ENCODE measurements at places on chromosomes 11 and 22.

GRCh38 chr11:68271023-68271780 is 571 bp downstream of the C11orf24 start:
- DNase-seq, result peak; percentile 78

DNA sequence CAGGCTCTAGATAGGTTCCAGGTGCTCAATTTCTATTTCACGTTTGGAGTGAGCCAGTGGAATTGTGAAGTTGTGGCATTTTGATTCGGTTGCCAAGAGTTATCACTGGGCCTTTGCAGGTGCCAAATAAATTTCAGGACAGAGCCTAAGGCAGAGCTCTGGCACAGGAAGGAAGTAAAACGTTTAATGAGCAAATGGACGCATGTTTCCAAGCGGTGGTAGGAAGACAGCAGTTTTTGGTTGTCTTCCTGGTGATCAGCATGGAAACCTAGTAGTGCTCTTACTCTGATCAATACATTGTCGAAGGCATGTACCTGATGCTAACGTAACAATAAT is 452 bp downstream of the BIRC3 start:
- no peak for DNase-seq

GRCh38 chr11:33474866-33475265 is 217.7 kb downstream of the HIPK3 start:
- DNase-seq, result no peak

DNA sequence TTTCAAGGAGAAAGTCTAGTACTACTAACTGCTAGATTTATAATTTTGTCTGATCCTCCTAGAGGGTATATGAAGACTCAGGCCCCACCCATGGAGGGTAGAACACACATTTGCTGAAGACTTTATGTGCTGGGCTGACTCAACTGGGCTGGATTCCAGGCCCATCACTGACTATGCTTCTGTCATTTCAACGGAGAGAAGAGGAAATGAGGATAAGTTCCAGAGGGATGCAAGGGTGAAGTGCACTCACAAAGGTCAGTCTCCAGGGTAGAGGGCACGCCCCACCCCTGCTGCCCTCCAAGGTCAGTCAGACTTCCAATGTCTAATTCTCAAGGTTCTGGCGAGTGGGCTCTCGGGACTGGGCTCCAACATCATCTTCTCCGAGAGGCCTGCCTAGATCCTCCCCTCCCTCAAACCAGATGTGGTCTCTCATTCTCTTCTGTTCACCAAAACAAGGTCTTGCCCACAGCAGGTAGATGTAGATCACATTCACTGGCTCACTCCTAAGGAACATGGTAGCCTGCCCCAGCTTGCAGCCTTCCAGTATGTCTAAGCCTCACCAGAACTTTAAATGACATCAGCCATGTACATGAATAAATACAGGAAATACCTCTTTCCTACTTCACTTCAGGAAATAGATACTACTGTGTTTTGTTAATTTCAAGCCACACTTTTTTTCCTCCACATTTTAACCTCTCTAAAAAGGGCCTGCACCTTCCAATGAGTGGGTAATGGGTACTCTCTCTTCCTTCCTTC is 7.3 kb upstream of the C11orf86 start:
- no peak for DNase-seq

- no peak for DNase-seq
Observed at GRCh38 chr22:42317008-42317407, 46.6 kb upstream of the TCF20 start.

- DNase-seq, result peak; percentile 96
Observed at GRCh38 chr22:42780070-42780540, 59.4 kb upstream of the A4GALT start.

DNA sequence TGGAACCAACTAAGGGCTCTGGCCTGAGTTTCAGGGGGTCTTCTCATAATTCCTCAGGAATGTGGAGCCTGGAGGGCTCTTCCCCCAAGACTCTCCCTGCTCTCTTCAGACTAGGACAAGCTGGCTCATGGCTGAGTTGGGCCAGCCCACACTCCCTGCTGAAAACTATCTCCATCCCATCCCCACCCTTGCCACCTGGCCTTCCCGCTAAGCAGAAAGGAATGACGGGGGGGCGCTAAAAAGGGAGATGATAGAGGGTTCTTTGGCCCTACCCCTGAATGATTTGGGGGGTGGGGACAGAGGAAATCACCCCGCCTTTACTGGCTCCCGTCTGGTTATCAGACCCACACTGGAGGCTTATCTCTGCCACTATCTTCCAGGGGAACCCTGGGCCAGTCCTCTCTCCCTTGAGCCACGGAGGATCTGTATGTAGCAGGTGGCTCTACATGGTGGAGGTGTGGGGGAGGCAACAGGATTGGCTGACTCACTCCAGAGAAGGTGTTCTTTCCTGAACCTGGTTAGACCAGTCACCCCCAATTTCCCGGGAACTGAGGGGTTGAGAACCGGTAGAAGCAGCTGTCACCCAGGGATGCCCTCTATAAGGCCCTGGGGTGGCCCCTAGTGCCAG is 5.7 kb downstream of the SMTN start:
- DNase-seq, result no peak

GRCh38 chr11:11577251-11577855 is 44.5 kb downstream of the GALNT18 start:
- peak; percentile 46 for DNase-seq

DNA sequence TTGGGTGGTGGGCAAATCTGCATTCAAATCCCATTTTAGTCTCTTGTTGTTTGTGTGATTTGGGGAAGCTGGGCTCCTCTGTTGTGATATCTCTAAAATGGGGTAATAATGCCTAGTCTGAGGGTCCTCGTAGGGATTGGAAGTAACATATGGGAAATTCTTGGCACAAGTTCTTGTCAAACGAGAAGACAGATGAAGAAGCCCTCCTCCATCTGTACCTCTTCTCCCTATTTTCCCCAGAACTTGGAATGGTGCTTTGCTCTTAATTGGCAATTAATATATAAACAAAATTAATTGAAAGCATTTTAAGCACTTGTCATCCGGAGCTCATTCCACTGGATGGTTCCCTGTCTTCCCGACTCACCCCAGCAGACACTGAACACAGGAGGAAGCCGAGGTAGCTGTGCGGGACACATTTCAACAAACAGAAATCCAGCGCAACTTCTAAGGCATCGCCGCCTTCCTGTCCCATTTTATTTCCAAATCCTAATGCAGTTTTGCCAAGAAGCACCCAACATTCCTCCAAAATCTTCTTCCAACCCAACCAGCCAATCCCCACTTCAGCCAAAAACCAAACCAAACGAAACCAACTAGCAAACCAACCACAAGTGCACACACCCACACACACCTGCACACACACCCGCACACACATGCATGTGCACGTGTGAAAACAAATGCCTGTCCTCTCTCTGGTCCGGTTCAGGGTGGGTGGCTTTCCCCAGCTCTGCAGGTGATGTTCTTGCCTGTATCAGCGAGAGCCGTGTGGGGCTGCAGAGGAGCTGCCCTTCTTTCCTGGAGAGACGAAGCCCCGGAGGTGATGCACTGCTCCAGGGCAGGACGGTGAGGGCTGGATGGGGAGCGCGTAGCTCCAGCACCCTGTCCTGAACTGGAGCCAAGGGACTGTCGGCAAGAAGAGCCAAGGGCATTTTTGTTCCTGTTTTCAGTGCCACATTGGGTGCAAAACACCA is 100.8 kb upstream of the B3GAT1 start:
- no peak for DNase-seq

GRCh38 chr11:70210051-70210501 is 7.0 kb downstream of the FADD start:
- no peak for DNase-seq

DNA sequence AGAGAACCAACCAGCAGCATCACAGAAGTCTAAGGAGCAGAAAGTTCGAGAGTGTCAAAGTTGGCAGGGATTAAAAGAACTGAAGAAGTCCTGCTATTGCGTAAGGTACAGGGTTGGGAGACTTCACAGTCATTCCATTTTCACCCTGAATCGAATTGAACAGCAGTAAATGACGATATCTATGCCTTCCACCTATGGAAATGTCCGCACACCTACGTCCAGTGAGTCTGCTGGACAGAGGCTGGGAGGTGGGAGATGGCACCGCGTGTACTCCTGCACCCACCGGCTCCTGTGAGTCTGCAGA is 116.7 kb downstream of the MICAL3 start:
- DNase-seq, result no peak

GRCh38 chr22:47071807-47072641 is 309.6 kb downstream of the TBC1D22A start:
- DNase-seq, result no peak

- no peak for DNase-seq
Observed at GRCh38 chr11:1563697-1564534, 8.2 kb downstream of the DUSP8 start.

DNA sequence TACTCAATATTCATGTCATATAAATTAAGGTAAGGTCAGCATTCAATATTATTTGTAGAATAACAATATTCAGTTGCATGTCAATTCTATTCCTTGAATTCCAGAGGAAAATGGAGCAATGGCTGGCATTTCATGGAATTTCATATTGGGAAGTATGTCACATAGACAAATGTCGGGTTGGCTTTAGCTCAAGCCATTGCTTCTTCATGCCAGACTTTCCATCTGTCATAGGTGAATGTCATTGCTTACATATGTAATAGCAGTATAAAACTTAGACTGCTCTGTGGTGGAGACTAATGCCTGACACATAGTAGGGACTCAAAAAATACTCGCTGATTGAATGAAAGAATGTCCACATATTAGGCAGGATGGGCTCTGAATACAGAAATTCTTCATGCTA is 509.6 kb upstream of the CHORDC1 start:
- no peak for DNase-seq

GRCh38 chr11:64996710-64997380 is at the start of gene BATF2:
BATF2 (minus strand) TSS chr11:64996971; CDS start chr11:64996914, 57 bp downstream.
- DNase-seq, result peak; percentile 13

DNA sequence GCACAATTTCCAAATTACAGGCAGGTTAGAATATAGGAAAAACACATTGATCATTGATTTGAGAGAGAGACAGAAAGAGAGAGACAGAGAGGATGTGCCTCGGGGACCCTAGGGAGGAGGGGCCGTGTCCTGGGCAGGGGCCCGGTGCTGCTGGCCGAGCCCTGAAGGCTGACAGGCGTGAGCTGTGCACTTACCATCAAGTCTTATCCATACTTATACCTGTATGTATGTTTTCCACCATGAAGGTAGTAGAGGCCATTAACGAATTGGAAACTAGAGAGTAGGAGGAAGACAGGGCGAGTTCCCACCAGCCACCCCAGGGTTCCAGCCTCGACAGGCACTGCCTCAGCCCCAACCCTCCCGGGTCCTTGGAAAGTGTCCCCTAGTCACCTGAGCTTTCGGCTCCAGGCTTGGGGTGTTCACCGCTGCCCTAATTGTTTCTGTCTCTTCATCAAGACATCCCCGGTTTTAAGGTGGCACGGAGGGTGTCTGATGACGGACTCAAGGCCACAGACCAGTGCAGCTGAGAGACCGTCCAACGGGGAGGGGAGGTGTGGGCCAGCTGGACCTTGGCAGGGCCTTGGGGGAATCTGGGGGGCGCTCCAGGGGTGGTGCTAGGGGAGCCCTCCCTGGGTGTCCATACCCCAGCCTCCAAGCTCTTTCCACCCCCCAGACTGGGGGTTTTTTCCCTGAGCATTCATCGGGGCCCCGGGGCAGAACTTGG is 431.3 kb downstream of the TBC1D22A start:
- no peak for DNase-seq

DNA sequence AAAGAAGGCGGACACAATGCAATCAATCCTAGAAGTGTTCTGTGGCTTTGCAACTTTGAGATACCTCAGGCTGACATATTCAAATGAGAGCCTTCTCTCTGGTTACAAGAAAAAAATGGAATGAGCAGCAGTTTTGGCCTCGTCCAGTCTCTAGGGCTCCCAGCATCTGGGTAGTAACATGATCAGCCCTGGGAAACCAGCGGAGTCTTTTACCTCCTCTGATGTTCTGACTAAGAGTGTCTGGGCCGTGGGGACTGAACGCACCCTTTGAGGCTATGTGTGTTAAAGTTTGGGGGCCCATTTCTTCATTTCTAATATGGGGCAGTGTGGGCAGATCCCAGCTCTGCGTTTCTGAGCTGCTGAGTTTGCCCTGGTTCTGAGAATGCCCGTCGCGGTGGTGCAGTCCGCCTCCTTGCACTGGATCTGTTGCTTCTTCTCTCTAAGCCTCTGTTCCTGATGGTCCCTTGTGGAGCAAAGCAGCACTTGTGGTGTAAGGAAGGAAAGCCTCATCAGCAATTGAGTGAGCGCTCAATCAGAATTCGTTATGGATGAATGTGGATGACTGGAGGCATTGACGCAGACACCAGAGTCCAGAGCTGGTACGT is 8.1 kb downstream of the PARVB start:
- no peak for DNase-seq

GRCh38 chr11:134544095-134544815 is 132.2 kb upstream of the B3GAT1 start:
- no peak for DNase-seq

GRCh38 chr11:70948855-70949531 is 303.4 kb downstream of the SHANK2 start:
- DNase-seq, result no peak

- no peak for DNase-seq
Observed at GRCh38 chr22:35846804-35847203, 129.1 kb downstream of the APOL5 start.

DNA sequence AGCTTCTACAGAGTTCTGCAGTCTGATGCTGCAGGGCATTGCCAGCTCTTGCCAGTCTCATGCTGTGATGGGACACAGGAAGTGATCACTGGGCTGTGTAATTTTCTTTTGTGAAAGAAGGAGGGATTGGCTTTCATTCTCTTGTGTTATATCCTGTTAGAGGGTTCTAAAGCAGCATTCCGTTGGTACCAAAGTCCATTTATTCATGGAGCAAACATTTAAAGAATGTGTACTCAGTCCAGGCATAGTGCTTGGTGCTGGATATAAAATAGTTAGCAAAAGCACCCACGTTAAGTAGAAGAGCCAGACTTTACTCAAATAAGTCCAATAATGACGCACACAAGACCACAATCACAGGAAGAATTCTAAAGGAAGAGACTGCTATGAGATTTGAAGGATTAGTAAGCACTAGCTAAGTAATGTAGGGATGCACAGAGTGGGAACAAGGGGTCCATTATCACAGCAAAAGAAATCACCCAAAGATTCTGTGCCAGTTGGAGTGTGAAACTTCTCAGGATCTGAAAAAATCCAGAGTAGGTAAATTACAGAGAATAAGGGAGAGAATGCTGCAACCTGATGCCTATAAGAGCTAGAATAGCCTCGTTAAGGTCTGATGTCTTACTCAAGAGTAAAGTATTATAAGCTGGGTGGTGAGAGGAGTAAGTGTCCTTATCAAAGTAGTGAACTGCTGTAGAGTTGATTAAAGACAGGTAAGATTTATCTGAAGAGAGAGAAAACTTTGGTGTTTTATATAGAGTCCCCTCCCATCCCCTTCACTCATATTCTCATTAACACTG is 728.3 kb downstream of the METTL15 start:
- DNase-seq, result no peak

GRCh38 chr11:69368119-69368880 is 74.3 kb downstream of the MYEOV start:
- DNase-seq, result no peak
